ENCODE measurements at places on chromosomes 7 and 10.
A peak's percentile ranks its signal among the peaks of the same experiment; 100 is the strongest.

- DNase-seq: no peak
Measured at GRCh38 chr7:22124941-22125340, 179.2 kb upstream of the CDCA7L start.

- no peak for DNase-seq
Measured at GRCh38 chr7:1818575-1819258, 148.6 kb downstream of the ELFN1 start.

- DNase-seq: no peak
Measured at GRCh38 chr10:72234560-72235095, 18.6 kb upstream of the ASCC1 start.

DNA sequence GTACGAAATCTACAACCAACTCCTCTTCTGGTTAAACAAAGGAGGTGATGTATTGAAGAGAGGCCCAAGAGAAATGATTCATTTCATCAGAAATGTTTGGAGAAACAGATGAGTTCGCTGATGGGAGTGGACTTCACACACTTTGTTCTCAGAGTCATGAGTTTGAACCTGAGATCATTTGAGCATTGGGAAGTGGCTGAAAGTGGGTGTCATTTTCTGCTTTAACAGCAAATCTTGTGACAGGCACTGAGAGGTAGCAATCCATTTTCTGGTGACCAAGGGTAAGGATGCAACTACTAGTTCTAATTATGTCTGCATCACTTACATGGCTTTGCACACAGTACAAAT lies 51.4 kb downstream of the RBM20 start:
- no peak for DNase-seq

DNA sequence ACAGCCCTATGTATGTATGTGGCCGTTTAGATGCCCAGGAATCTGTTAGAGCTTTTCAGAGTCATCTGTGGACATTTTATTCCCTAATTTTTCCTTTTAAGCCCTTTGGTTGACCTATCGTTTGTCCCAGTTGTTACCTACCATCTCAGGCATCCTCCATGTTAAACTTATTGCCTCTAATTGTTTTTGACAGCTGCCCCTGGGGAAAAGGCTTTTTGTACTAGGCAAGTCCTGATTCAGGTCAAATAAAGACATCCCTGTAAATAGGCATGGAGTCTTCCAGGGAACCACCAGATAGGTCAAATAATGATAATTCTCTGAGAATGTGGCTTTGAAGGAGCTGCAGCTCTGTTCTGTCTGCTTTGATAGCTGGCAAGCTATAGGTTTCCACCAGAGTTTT lies 87.7 kb upstream of the CYP26C1 start:
- no peak for DNase-seq

GRCh38 chr7:46949270-46949931 lies 632.5 kb downstream of the TNS3 start:
- DNase-seq: no peak

DNA sequence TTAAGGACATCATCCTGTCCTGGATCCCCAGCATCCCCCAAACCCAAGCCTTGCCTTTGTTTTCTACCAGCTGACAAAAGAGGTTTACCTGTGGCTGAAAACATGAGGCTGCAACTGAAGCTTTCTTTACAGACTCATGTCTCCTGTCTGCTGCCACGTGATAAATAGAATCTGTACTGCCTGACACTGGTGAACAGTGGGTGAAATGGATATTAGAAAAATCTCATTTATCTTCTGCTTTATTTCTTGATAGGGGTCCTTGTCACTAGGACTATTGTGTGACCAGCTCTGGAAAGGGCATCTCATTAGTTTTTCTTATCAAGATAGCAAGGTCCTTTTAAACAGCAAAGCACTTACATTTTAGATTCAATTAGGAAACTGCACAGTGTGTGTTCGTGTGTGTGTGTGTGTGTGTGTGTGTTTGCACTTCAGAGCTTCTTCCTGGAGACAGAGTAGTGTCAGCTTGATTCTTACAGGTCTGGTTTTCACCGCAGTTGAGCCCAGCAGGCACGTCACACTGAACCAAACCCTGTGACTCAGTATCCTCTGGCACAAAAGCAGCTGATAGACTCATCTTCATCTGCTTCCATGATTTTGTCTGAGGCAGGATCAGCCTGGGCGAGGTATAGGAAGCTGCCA lies 373.5 kb upstream of the CELF2 start:
- DNase-seq: no peak

DNA sequence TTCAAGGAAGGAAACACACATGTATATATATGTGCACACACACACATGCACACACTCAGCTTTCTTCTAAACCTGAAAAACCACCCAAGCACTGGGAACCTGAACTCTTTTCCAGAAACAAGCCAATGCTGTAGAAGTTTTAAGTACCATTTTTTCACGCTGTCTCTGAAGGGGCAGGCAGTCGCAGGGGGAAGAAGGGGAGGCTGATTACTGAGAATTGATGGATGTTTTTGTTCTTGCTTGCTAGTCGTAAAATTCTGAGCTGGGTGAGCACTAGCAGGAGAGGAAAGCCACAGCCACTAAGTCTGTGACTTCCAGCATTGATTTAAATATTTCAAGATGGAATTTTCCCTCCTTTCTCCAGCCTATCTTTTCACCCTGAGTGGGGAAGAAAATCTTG lies 391.8 kb downstream of the CALN1 start:
- DNase-seq: no peak

DNA sequence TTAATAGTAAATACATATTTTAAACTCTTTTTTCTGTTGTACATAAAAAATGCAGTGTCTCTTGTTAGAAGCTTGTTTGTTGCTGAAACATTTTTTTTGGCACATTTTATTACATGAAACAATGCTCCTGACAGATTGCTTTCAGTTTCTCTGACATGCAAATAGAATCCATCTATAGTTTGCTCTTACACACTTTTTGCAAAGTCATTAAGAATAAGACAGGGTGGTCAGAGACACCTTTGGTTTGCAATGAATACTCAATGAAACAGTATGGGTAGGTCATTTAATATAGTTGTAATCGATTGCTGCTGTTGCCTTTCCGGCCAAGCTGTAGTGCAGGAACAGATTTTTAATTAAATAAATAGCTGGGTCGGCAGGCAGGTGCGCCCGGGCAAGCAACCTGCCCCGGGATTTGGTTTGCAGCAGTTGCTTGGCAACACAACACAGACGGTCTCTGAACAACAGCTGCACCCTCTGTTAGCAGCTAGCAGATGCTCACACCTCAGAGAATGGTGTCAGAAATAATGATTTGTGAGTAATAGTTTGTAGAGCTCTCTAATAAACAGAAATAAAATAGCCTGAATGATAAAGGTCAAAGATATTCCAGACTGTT lies 115.7 kb upstream of the CACNA2D1 start:
- DNase-seq: no peak

GRCh38 chr7:132160611-132161532 lies 415.4 kb downstream of the PLXNA4 start:
- DNase-seq: no peak

DNA sequence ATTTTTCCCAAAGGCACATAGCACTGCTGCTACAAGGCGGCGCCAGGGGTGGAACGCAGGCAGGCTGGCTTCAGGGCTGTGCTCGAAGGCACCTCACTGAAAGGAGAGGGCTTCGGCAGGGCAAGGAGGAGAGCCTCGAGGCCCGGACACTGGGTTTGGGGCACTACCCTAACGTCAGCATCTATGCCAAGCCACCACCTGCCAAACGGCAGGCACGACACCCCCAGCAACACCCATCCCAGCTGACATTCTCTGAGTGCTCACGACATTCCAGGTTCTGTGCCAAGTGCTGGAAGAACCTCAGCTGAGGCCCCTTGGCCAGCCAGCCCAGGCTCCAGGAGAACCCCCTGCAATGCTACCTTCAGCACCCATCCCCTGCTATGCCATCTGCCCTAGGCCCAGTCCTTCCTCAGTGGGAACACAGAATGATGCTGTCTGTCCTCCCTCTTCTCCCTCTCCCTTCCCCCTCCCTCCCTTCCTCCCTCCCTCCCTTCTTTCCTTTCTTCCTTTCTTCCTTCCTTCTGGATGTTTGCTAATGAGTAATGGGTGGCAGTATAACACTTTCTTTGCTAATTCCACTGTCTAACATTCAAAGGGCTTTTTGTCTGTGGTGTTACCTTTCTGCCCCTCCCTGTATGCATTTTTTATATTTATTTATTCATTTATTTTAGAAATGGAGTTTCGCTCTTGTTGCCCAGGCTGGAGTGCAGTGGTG lies 24.3 kb downstream of the ZCCHC24 start:
- DNase-seq: no peak

GRCh38 chr10:44017483-44018145 lies 367.3 kb downstream of the CXCL12 start:
- no peak for DNase-seq

GRCh38 chr7:70660819-70661191 lies 471.1 kb upstream of the GALNT17 start:
- no peak for DNase-seq

DNA sequence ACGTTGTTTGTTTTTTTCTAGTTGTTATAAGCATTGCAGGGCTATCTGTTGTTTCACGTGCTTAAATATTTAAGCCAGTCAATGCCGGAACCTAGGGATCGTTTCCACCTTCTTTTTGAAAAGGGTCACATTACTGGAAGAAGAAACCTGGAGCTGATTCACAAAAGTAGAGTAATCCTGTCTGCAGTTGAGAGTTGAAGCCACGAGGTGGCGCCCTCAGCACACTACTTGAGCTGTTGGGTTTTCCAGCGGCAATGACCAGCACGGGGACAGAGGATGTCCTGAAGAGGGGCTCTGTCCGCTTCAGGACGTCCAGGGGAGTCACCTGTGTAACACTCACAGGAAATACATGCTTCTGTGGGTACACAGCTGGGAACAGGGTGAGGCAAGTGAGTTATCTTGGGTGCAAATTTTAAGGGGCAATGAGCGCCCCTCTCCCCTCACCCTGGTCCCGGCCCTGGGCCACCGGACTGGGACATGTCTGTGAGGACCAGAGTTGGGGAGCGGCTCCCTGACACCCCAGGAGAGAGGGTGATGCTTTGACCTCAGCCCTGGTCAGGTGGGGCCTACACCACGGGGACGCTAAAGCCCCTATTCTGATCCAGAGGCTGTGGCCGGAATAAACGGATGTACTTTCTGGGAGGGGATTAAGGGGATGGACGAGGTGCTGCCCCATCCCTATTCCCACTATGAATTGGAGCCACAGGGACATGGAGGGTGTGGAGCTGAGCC lies 26.3 kb upstream of the WDFY4 start:
- peak; percentile 64 for DNase-seq

DNA sequence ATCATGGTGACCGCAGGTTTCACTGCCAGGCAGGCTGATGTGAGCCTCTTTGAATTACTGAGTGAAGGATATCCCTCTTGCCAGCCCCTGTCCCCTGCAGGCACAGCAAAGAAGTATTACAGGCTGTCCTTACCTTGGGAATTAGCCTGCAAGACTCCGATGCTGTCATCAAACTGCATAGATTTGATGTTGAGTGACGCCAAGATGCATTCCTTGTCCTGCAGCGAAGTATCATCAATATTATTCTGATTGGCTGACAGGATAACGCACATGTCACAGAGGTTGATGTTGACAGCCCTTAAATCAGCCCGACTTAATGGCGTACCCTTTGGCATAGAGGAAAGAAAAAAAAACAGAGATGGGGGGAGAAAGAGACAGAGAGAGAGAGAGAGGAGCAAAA lies 693.0 kb downstream of the KCNMA1 start:
- DNase-seq: no peak

DNA sequence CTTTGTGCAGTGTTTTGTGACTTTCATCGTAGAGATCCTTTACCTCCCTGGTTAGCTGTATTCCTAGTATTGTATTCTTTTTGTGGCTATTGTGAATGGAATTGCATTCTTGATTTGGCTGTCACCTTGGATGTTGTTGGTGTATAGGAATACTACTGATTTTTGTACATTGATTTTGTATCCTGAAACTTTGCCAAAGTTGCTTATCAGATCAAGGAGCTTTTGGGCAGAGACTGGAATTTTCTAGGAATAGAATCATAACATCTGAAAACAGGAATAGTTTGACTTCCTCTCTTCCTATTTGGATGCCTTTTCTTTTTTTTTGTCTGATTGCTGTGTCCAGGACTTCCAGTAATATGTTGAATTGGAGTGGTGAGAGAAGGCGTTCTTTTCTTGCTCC lies 283.8 kb upstream of the LRGUK start:
- DNase-seq: no peak

- DNase-seq: no peak
Measured at GRCh38 chr10:78599122-78599853, 469.5 kb upstream of the ZMIZ1 start.

- no peak for DNase-seq
Measured at GRCh38 chr10:13115832-13116803, 16.2 kb downstream of the OPTN start.

- no peak for DNase-seq
Measured at GRCh38 chr10:79367426-79368189, 20.3 kb downstream of the PPIF start.

- DNase-seq: no peak
Measured at GRCh38 chr10:114019226-114019625, 24.4 kb upstream of the ADRB1 start.

DNA sequence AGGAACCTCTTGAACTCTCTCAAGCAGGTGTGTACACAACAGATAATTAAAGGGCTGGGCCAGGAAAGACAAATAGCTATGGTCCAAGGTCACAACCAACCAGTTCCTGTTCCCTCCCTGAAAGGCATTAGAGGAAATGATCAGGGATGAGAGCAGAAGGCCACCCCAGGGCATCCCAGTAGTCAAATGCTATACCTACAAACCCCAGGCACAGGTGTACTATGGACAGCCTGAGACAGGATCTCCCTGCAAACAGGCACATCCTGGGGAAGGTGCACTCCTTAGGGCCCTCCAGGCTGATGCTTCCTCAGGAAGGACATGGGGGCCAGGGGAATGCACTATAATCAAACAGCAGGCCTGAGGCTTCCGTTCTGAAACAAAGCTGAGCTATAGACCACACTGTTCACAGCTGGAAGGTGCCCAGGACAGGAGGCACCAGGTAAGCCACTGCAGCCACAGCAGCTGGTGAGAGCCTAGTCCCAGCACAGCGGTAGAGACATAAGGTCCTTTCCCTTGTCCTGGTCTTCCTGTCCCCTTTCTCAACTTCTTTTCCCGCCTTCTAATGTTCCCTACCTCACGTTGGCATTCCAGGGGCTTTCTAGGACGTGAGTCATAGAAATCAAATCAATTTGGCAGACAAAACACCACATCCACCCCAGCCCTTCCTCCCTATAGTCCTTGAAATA lies 13.3 kb downstream of the PARP12 start:
- no peak for DNase-seq

GRCh38 chr10:114654822-114655575 lies 3.1 kb downstream of the ABLIM1 start:
- no peak for DNase-seq

GRCh38 chr7:16078076-16078952 lies 343.0 kb downstream of the CRPPA start:
- DNase-seq: peak; percentile 5

Data from naive B cell (primary cell).